ENCODE measurements at places on chromosomes 11 and 22.

- DNase-seq = no peak
Observed at GRCh38 chr11:118657238-118657637, 22.2 kb downstream of the TREH start.

GRCh38 chr11:32259641-32260081, 168.8 kb downstream of the RCN1 start:
- DNase-seq = no peak

GRCh38 chr11:29119707-29120618, 896.9 kb downstream of the KCNA4 start:
- no peak for DNase-seq

- DNase-seq = no peak
Observed at GRCh38 chr11:68868221-68868835, 26.6 kb upstream of the CPT1A start.

GRCh38 chr22:21626073-21626734, 3.6 kb downstream of the YDJC start:
- DNase-seq = no peak

- DNase-seq = no peak
Observed at GRCh38 chr22:48403521-48404403, 1423.9 kb downstream of the BRD1 start.

GRCh38 chr11:68331338-68331947, 19.1 kb downstream of the LRP5 start:
- DNase-seq = no peak

DNA sequence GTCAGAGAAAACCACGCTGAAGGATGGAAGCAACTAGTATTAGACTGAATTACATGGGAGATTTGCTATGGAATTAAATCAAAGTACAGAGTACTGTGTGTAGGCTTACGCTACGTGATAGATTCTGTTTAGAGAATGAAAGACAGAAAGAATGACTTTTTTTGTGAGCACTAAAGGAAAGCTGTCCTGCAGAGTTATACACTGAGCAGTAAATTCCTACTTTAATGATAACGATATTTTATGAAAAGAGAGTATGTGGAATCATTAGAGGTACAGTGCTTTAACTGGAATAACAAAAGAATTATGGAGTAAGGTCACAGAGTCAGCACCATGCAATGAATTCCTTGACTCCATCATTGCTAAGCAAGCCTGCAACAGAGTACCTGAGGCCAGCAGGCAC, 295.3 kb upstream of the SYN3 start:
- DNase-seq = no peak

- DNase-seq = no peak
Observed at GRCh38 chr22:23085785-23086184, 15.5 kb downstream of the GNAZ start.

DNA sequence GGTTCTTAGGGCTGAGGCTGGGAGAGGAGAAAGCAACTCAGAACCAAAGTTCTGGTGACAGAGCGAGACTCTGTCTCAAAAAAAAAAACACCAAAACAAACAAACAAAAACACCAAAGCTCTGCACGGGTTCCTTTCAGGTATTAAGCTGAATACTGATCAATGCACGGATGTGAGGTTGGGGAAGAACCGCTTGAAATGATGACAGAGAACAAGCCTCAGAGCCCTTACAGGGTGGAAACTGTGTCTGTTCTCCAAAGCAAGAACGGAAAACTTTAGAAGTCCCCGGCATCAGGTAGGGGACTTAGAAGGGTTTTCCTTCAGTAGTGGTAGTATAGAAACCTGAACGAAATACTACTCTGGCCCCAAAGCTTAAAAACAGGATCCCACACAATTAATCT, 260.0 kb downstream of the TBC1D22A start:
- no peak for DNase-seq

GRCh38 chr11:64531906-64532312, 59.1 kb upstream of the SLC22A12 start:
- DNase-seq = no peak

GRCh38 chr11:111905411-111905810, 6.2 kb downstream of the CRYAB start:
- DNase-seq = no peak

GRCh38 chr22:40009951-40010671, 15.4 kb downstream of the FAM83F start:
- DNase-seq = no peak

- no peak for DNase-seq
Observed at GRCh38 chr11:45096636-45097035, 49.8 kb upstream of the PRDM11 start.

DNA sequence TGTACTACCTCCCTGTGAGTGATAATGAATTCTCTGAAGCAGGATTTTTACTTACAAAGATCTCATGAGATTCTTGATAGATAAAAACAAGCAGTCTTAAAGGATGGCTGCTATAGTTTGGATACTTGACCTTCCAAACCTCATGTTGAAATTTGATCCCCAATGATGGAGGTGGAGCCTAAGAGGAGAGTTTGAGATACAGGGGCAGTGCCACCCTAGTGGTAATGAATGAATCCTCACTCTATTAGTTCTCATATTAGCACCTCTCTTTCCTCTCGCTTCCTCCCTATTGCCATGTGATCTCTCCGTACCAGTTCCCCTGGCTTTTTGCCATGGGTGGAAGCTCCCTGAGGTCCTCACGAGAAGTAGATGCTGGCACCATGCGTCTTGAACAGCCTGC, 37.9 kb upstream of the OR8B8 start:
- no peak for DNase-seq

DNA sequence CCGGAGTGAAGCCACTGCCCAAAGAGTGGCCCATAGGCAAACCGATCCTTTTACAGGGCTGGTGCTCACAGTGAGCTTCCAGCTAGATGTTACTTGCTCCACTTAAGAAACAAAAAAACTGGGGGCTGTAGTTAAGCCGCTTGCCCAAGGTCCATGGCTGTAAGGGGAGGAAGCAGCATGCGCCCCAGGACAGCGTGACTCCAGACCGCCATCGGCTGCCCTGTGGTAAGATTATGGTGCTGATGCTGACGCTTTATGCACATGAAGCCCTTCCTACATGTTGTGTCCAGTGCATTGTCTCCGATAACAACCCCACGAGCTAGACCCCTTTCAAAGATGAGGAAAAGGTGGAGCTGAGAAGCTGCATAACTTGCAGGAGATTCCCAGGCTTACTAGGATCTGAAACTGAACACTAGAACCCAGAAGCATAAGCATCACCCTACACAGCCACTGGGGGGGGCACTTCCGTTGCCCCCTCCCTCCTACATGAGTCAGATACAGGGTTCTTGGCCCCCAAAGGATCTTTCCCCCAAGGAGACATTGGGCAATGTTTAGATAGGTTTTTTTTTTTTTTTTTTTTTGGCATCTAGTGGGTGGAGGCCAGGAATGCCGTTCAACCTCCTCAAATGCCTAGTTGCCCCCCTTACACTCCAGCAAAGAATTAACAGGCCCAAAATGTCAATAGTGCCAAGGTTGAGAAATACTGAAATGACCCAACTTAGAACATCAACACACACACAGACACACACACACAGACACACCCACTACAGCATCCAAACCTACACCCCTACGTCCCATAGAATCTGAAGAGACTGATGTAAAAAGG, 53.9 kb downstream of the MN1 start:
- DNase-seq = no peak

DNA sequence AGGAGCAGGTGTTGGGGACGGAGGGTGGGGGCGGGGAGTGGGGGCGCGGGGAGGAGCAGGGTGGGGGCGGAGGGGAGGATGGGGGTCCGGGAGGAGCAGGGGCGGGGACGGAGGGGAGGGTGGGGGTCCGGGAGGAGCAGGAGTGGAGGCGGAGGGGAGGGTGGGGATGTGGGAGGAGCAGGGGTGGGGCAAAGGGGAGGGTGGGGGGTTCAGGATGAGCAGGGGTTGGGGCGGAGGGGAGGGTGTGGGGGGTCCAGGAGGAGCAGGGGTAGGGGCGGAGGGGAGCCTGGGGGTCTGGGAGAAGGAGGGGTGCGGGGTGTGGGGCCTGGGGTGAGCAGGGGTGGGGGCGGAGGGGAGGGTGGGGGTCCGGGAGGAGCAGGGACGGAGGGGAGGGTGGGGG, 17.1 kb downstream of the CRELD2 start:
- peak; percentile 44 for DNase-seq

DNA sequence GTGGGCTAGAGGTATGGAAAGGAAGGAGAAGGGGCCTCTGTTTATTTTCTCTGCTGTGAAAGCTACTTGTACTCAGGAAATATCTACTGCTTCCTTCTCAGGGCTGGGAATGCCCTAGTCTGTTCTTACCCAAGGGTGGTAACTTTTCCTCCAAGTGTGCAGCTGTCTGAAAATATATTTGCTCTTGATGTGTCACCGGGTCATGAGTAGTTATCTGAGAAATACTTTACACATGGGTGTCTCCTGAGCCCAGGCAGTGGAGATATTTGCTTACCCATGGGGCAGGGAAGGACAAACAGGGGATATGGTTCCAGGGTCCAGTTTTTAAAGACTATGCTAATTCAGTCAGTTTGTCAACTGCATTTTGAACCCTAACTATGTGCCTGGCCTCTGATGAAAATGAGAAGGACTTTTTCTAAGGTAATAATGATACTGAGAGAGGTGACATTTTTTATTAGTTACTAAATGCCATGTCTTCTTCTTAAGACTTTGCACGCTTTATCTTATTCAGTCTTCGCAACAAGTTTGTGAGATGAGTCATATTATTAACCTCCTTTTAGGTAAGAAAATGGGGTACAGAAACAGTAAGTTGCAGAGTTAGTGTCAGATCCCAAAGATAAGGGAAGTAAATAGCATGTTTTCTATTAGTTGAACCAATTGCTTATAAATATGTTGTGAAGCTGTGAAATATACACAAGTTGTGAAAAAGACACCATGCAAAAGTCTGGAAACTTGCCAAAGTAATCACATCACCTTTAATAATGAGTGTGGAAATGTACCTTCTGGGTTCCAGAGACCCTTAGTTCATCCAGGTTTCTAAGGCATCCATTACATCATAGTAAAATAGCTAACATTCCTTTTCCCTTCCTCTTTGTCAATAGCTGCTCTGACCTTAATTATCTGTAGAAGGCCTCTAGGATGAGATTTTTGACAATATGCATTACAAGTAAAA, 22.9 kb downstream of the SYTL2 start:
- no peak for DNase-seq

- no peak for DNase-seq
Observed at GRCh38 chr11:2298795-2299761, 2.6 kb downstream of the C11orf21 start.

DNA sequence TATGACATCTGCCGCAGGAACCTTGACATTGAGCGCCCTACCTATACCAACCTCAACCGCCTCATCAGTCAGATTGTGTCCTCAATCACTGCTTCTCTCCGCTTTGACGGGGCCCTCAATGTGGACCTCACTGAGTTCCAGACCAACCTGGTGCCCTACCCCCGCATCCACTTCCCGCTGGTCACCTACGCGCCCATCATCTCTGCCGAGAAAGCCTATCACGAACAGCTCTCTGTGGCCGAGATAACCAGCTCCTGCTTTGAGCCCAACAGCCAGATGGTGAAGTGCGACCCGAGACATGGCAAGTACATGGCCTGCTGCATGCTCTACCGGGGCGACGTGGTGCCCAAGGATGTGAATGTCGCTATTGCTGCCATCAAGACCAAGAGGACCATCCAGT, 16.0 kb downstream of the TUBA8 start:
- no peak for DNase-seq

DNA sequence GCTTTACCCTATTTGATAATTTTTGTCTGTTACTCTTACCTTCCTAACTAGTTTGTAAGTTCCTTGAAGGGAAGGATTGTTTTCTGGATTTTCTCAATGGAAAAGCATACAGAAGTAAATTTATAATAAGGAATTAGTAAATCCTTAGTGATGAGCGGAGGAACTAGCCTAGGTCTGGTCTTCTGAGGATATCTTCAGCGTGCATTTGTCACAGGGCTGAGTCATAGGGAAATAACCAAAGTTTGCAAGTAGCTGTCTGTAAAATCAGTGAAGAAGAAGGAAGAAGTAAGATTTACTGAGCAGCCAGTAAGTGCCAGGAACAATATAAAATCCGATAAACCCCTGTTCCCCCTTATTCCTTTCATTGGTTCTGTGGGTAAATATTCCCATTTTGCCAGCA, 162.7 kb upstream of the SORL1-AS1 start:
- no peak for DNase-seq

- no peak for DNase-seq
Observed at GRCh38 chr11:48122246-48122645, 94.4 kb upstream of the OR4B1 start.

DNA sequence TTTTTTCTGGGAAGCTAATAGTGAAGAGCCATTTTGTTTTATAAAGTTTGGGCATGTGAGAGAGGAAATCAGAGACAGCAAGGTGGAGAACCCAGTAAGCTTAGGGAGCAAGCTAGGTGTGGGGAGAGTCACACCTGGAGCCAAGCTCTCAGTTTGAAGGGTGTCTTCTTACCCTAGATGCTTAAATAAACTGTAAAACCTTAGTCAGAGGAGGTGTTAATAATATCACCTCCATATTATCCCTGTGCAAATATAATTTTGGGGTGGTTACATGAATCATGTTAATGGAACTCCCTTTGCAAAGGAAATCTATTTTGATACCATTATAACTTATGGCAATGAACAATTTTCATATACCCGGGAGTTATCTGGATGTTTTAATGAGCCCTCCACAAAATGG, 246.2 kb upstream of the PLET1 start:
- no peak for DNase-seq

DNA sequence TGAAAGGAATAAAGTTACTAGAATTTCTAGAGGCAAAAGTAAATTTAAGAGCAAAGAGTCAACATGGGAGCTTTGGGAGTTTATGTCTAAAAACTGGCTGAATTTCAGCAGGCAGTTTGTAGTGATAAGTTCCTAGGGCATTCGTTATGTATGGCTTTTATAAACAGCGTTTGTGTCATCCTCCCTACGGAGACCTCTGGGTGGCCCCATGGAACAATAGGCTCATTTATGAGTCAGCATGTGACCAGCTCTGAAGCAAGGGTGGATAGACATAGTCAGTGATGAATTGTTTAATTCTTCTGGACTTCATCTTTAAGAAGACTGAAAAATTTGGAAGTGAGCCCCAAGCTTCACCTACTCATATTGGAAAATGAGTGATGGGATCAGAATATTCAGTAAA, 37.1 kb downstream of the SVIP start:
- no peak for DNase-seq

DNA sequence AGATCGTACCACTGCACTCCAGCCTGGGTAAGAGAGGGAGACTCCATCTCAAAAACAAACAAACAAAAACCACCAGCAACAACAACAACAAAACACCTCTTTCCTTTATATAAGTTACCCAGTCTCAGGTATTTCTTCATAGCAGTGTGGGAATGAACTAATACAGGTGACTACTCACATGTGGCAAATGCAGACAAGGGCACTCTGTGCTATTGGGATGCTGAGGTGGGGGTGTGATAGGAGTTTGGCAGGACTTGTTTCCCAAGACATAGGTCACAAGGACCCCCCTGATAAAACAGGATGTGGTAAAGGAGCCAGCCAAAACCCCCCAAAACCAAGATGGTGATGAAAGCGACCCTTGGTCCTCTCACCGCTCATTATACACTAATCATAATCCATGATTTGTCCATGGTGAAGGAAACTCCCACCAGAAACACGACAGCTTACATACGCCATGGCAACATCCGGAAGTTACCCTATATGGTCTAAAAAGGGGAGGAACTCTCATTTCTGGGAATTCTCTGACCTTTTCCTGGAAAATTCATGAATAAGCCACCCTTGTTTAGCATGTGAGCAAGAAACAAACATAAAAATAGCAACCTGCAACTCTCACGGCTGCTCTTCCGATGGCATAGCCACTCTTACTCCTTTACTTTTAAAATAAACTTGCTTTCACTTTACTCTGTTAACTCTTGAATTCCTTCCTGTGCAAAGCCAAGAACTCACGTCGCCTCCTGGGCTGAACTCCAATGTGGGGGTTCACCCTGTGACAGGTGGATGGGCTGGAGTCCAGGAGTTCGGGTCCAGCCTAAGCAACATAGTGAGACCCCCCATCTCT, 18.8 kb upstream of the INCENP start:
- no peak for DNase-seq

- DNase-seq = no peak
Observed at GRCh38 chr11:87324817-87325489, 287.2 kb downstream of the TMEM135 start.
